Hippocampal formation (tissue), 2 donors: ENCODE measurements at places on chromosomes 7 and 10.
A peak's percentile ranks its signal among the peaks of the same experiment; 100 is the strongest.

DNA sequence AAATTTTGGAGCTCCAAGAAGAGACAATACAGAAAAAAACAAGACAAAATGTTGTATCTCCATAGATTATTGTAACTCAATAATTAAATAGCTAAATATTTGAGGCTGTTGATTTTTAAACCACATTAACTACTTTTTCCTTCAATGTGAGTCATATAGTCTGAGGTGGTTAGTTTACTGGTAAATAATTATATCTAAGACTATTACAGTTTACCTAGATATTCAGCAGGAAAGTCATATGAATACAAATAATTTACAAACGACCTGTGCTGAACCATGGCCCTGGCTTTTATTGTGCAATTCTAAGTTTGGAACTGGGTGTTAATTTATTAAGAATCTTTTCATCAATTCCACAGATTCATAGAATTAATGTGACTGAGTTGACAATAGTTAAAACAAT lies 22.2 kb downstream of the CREB5 start:
- DNase-seq: no peak

GRCh38 chr7:87702326-87702725 lies 74.1 kb downstream of the RUNDC3B start:
- no peak for DNase-seq

- DNase-seq: no peak
Measured at GRCh38 chr10:28295336-28295735, 7.5 kb downstream of the MPP7 start.

GRCh38 chr10:87177-88080 lies 38.3 kb upstream of the TUBB8 start:
- no peak for DNase-seq

DNA sequence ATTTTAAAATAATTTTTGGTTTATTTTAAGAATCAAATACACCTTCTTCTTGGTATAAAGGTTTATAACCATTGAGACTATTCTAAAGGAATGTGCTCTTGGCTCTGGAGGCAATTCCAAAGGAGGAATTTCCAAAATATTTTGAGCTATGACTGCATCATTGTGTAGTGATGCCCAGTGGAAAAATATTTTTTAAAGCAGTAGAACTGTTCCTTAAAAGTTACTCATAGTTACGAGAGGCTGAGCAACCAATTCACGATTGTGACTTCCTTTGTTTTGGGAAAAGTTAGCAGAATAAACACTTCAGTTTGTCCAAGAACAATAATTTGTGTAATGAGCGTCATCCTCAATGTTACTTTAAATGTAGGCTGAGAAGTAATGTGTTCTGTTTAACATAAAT lies 233.6 kb downstream of the BAMBI start:
- DNase-seq: no peak

DNA sequence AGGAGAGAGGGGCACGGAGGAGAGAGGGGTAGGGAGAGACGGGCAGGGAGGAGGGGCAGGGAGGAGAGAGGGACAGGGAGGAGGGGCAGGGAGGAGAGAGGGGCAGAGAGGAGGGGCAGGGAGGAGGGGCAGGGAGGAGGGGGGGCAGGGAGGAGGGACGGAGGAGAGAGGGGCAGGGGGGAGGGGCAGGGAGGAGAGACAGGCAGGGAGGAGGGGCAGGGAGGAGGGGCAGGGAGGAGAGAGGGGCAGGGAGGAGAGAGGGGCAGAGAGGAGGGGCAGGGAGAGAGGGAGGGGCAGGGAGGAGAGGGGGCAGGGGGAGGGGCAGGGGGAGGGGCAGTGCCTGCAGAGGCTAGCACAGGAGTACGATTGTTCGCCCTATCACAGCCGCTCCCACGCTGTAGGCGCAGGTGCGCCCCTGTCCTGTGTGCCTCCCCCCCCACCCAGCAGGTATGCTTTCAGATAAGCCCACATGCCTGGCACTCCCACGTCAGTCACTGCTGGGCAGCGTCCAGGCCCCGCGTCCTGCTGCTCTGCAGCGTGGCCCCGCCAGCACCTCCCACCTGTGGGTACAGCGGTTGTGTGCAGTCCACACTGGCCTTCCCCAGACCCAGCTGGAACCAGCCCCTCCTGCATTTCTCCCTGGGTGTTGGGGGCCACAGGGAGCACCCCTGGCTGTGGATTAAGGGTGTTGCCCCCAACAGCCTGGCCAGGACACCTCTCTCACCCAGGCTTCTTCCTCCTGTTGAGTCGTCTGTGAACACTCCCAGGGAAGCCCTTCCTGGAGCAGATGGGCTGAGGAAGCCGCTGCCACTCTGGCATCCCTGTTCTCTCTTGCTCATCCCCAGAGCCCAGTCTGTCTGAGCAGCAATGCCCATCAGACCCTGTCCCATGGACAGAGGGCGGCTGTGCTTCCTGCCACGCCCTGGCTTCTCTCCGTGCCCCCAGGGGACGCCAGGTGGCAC lies 10.8 kb downstream of the NKX6-2 start:
- DNase-seq: peak; percentile 97

- DNase-seq: no peak
Measured at GRCh38 chr7:142556740-142557139, 192.5 kb upstream of the PRSS1 start.

DNA sequence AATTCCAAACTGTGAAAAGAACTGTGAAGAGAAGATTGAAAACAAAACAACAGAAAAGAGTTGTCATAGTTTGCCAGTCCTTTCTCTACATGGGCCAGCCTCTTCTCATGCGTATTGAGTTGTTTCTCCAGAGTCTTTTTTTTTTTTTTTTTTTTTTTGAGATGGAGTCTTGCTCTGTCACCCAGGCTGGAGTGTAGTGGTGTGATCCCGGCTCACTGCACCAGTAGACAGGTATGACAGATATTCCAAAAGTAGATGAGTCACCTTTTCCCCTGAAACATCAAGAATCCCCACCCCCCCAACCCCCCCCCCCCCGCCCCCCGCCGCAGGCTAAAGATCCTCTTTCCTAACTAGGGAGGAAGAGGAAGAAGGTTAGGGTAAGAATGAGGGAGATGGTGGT lies 15.6 kb upstream of the KMT2C start:
- DNase-seq: no peak

DNA sequence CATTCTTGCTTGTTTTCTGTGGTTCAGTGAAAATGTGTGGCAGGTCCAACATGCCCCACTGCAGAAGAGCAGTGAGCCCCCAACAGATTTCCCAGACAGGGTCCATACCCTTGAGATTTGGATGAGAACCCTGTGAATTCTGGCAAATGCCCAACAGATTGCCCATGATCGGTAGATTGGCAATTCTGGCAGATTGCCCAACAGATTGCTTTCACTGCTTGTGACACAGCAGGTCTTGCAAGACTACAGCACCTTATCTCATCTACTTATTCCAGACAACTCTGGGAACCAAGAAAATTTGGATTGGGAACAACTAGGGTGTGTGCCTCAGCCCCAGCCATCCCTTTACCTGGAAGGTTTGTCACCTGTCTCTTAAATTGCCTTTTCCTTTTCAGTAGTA lies 143.7 kb upstream of the COL1A2 start:
- no peak for DNase-seq

- no peak for DNase-seq
Measured at GRCh38 chr7:50327443-50327842, 22.9 kb downstream of the IKZF1 start.

DNA sequence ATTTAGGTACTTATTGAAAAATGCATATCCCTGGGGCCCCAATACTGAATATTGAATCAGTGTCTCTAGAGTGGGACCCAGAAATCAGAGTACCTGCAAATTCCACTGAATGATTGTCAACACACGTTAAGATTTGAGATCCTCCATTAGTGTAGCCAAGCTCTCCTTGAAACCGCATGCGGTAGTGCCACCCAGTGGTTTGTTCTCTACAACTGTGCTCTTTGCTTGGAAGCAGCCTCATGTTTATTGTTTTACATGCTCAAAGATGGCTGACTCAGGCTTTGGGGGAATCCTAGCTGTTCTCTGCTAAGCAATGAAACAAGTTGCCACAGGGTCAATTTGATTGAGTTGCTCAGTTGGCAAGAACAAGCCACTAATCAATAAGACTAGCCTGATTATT lies 340.2 kb upstream of the CELF2 start:
- DNase-seq: peak; percentile 16
